ENCODE measurements at places on chromosomes 4 and X.

- no peak for DNase-seq
Observed at GRCh38 chrX:56804867-56805266, 75.8 kb downstream of the NBDY start.

DNA sequence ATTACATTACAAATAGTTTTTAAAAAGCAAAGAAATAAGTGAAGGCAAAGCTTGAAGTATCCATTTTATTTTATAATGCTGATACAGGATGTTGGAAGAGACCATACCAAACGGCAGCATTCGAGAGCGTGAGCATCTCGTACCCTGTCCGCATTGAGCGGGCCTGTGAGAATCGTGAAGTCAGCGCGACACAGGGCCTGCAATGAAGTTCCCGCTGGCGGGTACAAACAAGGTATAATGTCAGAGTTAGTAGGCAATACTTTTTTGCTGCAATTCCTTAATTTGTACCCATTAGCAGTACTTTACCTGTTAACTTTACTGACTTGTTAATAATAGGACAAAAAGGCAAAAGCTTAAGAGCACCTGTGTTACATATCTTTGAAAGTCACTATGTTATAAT is 19.0 kb downstream of the HNRNPD start:
- no peak for DNase-seq

GRCh38 chr4:168679819-168680218 is 183.0 kb downstream of the PALLD start:
- DNase-seq, result no peak

- DNase-seq, result no peak
Observed at GRCh38 chrX:16208601-16209000, 41.3 kb downstream of the MAGEB17 start.

DNA sequence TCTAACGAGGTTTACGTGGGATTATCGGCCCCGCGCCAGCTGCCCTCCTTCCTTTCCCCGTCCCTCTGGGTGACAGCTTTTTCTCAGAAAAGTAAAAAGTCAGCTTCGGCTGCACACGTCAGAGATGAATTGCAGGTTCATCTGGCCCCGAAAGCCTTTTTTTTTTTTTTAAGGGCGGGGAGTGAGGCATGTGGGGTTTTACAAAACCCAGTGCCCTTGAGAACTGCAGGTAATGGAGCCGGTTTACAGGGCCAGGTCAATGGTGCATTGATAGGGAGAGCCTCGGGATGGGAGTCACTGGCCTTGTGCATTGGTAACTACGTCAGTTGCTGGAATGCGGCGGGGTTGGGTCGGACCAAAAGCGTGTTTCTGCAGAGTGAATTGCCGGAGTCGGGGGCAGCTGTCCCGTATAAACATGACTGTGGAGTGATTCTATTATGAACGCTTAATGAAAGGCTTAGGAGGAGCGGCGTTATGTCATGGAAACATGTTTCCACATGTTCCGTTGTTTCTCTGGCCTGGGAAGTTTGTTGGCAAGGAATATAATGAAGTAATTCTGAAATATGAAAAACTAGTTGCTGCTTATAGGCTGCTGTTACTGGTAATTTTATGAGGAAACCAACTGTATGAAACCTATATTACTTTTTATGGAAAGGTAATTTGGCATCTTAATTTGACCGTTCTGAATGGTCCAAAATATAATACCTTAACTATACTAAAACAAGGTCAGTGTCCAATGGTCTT is 1.1 kb downstream of the HSPA4L start:
- DNase-seq, result peak; percentile 26

- peak; percentile 15 for DNase-seq
Observed at GRCh38 chr4:23373261-23373660, 516.6 kb downstream of the PPARGC1A start.

DNA sequence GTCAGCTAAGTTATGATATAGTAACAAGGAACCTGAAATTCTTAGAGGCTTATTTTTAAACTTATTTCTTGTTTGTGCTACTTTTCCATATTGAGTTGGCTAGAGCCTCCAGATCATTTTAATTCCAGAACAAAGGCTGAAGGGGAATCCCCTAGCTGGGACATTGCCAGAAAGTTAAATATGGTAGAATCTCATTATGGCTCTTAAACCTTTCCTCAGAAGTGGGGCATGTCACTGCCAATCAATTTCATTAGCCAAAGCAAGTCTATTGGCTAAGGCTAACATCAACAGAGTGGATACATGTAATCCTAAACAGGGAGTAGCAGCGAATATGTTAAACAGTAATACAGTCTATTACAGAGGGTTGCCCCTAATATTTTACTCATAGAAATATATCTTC is 47.0 kb downstream of the FTHL17 start:
- DNase-seq, result no peak

- no peak for DNase-seq
Observed at GRCh38 chr4:36011381-36011780, 232.9 kb downstream of the ARAP2 start.

- no peak for DNase-seq
Observed at GRCh38 chr4:111266937-111267336, 644.1 kb upstream of the PITX2 start.

DNA sequence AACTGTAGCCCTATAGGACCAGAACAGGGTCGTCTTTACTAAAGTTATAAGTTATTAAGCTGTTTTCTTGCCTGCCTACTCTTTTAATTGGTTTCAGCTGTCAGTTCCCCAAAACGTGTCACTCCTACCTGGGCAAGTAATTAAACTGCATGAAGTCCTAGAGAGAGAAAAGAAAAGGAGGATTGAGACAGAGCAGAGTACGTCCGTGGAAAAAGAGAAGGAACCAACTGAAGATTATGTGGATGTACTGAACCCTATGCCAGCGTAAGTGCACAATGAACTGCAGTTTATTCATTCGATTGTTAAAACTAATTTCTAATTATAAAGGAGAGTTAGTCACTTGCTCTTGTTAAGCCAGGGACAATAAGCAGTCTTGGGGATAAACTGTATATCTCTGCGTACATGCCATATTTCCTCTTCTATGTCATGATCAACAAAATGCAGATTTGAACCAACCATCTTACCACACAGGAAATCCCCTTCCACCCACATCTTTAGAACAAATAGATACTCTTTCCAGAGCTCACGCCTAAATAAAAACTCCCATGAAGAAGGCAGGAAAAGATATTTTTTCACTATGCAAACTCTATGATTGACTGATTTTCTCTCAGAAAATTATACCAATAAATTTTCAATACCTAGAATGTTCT is 22.8 kb downstream of the STAP1 start:
- no peak for DNase-seq

- no peak for DNase-seq
Observed at GRCh38 chrX:80929251-80929650, 119.6 kb upstream of the BRWD3 start.

DNA sequence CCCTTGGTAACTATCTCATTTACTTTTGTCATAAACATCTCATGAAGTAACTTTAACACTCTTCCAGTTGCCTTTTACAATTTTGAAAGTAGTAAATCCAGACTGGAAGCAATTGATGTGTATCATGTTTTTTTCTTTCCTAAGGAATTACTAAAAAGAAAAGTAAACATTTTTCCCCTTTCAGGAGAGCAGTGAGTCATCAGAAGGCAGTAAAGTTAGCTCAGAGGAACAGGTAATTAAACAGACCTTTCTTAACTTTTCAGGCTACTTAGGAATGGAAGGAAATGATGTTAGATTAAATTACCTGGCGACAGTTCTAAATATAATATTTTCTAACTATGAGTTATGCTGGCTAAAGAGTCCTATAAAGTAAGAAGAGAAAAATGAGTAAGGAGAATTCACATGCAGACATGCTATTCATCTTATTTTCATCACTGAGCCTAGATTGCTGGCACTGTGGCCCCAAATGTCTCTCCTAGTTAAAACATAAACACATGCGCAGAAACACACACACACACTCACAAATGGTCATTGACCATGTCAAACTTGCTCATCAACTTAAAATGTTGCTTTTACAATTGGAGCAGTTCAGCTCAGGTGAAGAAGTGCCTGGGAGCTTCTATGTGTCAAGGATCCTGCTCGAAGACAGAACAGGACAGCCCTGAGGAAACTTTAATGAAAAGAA is 9.3 kb downstream of the DMP1 start:
- no peak for DNase-seq

DNA sequence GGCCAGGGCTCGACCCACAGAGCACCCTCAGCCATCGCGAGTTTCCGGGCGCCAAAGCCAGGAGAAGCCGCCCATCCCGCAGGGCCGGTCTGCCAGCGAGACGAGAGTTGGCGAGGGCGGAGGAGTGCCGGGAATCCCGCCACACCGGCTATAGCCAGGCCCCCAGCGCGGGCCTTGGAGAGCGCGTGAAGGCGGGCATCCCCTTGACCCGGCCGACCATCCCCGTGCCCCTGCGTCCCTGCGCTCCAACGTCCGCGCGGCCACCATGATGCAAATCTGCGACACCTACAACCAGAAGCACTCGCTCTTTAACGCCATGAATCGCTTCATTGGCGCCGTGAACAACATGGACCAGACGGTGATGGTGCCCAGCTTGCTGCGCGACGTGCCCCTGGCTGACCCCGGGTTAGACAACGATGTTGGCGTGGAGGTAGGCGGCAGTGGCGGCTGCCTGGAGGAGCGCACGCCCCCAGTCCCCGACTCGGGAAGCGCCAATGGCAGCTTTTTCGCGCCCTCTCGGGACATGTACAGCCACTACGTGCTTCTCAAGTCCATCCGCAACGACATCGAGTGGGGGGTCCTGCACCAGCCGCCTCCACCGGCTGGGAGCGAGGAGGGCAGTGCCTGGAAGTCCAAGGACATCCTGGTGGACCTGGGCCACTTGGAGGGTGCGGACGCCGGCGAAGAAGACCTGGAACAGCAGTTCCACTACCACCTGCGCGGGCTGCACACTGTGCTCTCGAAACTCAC is 3.6 kb downstream of the MID1IP1 start:
- peak; percentile 19 for DNase-seq

DNA sequence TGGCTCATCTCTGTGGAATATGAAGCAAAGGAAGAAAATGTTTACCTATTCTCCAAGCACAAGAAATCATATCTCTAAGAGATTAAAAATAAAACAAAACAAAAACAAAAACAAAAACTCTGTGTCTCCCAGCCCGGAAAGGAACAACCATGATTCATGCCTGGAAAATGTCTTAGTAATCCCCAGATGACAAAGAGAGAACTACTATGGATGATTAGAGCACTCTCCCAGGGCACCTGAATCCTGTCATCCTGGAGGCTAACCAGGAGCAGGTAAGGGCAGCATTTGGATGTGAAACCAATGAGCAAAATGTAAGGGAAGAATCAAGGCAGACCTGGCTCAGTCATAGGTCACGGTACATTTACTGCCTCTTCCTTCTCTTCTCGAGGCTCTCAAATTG is 1.7 kb upstream of the AKAP4 start:
- no peak for DNase-seq

DNA sequence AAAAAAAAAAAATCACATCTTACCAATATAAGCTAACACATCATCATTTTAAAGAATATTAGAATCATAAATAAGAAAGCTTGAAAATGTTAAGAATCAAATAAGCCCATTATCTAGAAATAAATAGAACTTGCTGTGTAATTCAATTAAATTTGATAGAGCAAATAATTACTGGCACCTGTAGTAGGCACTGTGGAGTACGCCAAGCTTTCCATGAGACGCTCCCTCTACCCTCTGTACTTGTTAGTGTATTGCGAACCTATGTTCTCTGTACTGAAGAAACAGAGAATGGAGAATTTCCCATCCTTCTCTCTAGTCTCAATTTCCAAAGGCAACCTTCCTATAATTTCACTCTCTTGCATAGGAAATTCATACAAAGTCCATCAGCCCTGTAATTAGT is 61.7 kb upstream of the HAND2 start:
- no peak for DNase-seq

GRCh38 chrX:20221902-20222301 is 44.8 kb downstream of the RPS6KA3 start:
- no peak for DNase-seq

DNA sequence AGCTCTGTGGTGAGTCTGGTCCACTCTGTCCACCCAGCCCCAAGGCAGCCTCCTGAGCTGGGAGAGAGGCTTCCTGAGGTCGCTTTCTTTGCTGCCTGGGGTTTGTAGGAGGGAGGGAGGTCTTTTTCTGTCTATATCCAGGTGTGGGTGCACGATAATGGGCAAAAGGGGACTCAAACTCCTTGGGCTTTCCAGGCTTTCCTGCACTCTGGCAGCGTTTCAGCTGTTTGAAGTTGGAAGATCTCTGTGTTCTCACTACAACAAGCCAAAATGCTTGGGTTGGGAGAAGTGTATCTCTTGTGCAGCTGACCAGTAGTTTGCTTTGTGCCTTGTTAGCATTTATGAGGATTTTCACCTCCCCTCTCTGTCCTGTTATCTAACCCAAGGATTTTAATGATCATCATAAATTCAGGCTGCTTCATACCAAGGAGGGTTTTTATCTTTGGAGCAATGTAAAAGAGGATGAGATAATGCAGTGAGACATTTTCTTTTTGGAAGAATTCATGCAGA is 126.3 kb downstream of the REPS2 start:
- DNase-seq, result no peak

GRCh38 chr4:168795346-168795745 is 214.7 kb downstream of the CBR4 start:
- no peak for DNase-seq

DNA sequence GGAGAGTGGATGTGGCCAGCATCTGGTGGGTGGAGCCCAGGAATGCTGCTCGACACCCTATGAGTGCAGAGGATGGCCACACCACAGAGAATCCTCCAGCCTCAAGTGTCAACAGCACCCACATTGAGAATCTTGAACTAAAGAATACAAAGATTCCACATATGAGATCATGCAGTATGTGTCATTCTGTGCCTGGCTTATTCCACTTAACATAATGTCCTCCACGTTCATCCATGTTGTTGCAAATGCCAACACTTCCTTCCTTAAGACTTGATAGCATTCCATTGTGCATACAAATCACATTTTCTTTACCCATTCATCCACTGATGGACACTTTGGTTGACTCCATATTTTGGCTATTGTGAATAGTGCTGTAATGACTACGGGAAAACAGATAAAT is 145.8 kb downstream of the PRKX start:
- DNase-seq, result no peak

DNA sequence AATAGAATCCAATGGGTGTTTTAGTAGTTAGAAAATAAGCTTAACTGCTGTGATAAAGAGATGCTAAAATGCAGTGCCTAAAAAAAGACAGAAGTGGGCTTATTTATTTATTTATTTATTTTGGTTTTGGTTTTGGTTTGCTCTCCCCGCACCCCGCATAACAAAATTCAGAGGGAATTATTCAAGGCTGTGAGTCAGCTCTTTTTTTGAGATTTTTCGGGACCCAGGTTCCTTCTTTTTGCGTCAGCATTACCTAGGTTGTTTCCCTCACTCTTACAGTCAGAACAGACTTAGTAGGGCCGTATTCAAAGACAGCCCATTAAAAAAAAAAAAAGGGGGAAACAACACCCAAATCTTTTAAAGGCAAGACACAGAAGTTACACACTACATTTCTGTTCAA is 1495.5 kb upstream of the ADGRL3 start:
- no peak for DNase-seq

Data from NCI-H345 (cell line).